ENCODE measurements at places on chromosomes 11 and 22.

DNA sequence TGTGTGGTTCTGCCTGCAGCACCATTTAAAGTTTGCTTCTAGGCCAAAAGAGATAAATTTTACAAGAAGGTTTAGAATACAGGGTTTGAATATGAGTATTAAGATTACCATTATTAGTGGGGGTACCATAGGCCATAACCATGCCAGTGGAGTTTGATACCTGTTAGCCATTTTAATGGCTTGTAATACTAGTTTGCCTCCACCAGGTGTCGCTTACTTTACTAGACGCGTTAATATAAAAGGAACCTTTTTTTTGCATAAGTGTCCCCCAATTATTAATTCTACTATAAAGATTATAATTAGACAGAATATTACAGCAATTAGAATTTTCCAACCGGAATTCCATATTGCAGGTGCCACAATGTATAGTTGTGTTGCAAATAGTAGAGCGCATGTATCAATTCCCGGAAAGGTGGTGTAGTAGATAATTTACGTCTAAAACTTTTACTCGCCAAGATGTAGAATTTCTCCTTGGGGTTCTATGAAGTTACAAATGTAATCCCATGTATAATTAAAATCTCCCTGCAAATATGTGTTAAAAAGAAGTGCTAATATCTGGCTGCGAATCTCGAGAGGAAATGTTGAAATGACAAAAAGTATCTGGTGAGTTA is 16.1 kb downstream of the MS4A6E start:
- DNase-seq: no peak

DNA sequence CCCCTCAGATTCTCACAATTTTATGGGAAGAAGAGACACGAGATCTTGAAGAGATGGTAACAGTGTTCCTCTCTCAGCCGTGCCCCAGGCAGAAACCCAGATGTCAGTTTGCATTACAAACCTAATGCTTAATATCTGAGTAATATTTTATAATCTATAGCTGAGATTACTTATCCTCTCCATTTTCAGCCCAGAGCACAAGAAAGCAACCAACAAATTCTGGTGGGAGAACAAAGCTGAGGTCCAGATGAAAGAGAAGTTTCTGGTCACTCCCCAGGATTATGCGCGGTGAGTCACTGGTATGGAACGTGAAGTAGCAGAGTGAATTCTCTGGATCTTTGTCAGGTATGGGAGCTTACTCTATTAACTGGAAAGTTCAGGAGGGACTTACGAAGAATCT is 884 bp downstream of the CENATAC start:
- no peak for DNase-seq

DNA sequence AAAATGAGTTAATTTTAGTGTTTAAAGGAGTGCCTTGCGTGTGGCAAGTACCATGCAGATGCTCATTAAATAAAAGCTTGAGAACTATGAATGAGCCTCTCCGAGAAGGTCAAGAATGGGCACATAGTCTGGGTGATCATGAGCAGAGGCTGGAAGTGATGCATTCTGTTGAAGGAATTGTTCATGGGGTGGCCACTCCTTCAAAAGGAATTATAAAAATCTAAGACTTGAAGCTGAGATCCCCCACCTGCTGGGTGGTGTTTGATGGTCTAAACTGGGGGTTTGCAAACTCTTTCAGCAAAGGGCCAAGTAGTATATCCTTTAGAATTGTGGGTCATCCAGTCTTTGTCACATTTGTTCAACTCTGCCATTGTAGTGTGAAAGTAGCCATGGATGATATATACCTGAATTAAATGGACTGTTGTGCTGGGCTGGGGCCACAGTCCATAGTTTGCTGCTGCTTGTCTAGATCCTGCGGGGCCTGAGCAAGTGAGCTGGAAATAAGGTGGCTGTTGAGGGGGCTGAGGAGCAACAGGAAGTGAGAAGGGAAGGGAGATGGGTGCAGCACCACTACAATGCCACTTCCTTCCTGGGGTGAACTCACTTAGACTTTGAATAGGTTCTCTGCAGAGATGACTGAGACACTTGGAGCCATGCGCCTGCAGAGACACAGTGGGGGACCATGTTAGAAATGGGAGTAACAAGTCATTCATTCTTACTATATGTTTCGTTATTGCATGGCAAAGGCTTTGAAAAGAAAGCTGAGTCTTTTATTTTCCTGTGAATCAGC is 179.0 kb downstream of the SNX19 start:
- DNase-seq: no peak

DNA sequence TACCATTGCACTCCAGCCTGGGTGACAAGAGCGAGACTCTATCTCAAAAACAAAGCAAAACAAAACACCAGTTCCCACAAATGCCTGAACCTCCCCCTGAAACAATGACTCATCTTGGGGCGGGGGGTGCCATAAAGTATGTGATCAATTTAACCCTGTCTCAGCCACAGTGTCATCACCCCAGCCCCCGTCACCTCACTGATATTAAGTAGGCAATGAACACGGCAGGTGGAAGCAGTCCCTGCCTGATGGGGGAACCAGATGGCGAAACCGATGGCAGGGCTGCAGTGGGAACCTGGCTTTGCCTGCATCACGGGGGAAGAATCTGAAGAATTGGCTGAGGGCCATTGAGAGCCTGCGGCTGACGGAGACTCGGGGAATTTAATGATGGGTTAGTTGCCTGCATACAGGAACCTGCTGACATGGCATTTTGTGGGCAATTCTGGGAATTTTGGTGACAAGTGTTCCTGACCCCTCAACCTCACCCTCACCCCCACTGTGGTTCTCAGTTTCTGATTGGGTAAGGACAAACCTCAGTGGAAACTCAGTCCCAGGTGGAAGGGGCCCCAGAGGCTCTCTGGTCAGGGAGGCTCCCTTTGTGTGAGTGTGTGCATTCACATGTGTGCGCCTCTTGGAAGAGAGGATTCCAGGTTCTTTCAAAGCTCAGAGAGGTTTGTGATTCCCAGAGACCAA is 39.1 kb upstream of the SHISAL1 start:
- peak; percentile 59 for DNase-seq

GRCh38 chr11:61080986-61081590 is 21.2 kb upstream of the CD5 start:
- DNase-seq: no peak

DNA sequence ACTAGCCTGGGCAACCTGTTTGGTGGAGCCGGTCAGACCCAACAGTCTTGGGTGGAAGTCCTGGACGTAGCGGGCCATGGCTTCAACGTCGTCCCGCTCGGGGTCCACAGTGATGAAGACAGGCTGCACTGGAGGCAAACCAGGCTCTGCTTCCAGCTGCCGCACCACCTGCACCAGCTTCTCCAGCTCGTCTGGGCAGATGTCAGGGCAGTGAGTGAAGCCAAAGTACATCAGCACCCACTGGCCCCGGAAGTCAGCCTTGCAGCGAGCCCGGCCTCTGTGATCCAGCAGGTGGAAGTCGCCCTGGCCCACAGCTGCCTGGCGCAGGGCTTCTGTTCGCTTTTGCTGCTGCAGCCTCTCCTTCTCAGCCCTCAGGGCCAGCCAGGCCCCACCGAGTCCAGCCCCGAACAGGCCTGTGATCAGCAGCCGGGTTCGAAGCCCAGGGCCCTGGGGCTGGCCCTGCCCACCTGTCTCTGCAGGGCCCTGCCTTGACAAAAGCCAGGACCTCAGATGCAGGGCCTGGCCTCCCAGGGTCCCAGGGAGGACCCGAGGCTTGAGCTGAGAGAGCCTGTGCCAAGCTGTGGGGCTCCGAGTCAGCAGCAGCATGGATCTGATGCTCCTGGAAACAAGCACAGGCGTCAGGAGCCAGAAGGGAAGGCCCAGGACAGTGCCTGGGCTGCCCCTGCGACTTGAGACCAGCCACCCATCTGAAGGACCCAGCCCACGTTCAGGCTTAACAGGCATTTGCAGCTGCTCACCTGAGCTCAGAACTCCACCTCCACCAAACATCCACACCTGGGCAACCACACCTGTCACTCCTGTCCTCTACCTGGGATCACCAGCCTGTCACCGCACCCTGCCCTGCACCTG is 1.4 kb downstream of the SCO2 start:
- no peak for DNase-seq

DNA sequence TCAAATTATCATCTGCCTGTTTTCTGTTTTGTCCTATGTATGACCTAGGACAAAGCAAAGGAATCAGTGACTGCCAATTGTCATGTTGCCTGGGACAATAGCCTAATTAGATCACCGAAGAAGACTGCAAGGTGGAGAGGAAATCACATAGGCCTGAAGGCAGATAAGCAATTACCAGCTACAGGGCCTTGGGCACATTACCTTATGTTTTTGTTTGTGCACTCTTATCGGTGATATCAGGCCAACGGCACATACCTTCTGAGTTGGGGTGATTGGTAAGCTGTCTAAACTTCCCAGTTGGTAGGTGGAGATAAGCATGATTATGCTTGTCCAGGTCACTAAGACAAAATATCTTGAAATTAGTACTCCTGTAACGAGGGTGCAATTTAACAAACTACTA is 58.1 kb upstream of the FAM181B start:
- DNase-seq: no peak

DNA sequence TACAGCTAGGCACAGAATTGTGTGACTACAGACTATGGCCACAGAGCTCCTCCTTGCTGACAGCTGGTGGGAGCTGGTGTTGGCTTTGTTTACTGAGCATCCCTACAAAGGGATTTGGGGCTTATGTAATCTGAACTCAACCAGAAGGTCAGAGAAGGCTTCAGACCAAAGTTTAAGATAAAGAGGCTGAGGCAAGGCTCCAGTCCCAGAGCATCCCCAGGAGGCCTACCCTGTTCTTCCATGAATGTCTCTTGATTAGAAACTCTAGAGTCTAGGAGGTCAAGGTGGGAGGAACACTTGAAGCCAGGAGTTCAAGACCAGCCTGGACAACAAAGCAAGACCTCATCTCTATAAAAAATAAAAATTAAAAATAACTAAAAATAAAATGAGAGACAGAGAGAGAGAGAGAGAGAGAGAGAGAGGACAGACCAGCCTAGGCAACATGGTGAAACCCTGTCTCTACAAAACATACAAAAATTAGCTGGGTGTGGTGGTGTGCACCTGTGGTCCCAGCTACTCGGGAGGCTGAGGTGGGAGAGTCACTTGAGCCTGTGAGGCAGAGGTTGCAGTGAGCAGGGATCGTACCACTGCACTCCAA is 125.5 kb upstream of the SERPIND1 start:
- DNase-seq: no peak

GRCh38 chr11:36361901-36362391 is 65.9 kb downstream of the PRR5L start:
- DNase-seq: no peak

- no peak for DNase-seq
Observed at GRCh38 chr11:126829716-126830115, 170.9 kb downstream of the KIRREL3 start.

DNA sequence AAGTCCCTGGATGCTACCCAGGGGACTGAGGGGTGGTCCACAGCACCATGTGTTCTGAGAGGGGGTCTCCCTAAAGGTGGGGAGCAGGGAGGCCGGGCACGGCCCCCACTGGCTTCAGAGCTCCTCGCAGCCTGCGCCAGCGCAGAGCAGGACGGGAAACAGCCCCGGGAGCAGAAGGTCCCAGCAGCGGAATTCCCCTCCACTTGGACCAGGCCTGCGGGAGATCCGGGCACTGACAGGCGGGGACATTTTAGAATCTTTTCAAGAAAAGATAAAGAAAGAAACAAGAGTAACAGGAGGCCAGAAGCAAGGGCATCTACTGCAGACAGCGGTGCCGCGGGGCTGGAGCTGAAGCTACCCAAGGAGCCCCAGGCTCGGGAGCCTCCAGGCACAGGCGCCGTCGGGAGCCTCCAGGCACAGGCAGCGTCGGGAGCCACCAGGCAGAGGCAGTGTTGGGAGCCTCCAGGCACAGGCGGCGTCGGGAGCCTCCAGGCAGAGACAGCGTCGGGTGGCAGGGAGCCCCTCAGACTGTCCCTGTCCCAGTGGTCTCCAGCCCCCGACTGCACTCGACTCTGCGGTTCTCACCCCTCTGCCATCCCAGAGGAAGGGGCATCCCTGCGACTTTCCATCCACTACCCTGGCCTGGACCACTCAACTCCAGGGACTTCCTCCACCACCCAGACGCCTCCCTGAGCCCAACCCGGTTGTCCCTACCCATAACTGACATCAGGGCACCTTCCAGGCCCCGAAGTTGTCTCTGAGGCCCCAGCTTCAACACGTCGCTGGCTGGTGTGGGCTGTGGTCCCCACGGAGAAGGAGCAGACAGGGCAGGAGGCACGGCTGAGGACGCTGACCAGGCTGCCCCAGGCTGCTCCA is 211.1 kb downstream of the BRD1 start:
- no peak for DNase-seq

DNA sequence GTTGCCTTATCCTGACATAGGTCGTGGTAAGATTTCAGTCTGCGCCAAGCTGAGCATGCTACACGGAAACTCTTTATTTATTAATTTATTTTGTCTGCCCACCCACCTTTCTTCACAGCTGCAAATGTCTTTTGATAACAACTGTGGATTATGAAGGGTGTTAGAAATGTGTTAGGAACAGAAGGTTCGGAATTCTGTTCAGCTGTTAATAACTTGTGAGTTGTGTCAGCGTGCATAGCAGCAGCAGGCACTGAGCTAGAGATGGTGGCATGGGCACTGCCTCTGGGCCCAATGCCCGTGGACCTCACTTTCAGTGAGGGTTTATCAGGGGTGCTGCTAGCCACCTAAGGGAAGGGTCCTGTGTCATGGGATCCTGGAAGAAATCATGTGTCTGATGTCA is 162.5 kb upstream of the NTM start:
- DNase-seq: no peak

GRCh38 chr11:73386016-73386415 is 9.8 kb downstream of the RELT start:
- DNase-seq: no peak

GRCh38 chr11:114296605-114297372 is 590 bp downstream of the NNMT start:
- no peak for DNase-seq

DNA sequence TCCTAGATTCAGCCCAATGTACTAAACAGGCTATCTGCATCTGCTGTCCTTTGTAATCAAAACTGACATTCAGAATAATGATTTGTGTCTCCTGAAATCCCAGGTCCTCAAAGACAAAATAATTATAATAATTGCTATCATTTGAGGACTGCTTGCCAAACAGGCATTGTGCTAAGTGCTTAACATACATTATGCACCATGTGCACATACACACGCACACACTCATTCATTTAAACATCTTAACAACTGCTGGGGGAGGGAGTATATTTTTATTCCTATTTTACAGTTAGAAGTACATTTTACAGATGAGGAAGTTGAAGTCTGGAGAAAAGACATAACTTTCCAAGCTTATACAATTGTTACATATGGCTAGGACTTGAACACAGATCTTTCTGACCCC is 308.0 kb upstream of the ZC3H12C start:
- DNase-seq: no peak

GRCh38 chr22:25013607-25014006 is 61.1 kb downstream of the KIAA1671 start:
- DNase-seq: no peak

GRCh38 chr11:11072067-11072466 is 214.2 kb upstream of the ZBED5 start:
- no peak for DNase-seq

- DNase-seq: no peak
Observed at GRCh38 chr11:75812542-75813040, 2.4 kb upstream of the UVRAG start.
